Esophagus mucosa (tissue), 1 donor: ENCODE measurements at places on chromosomes 7 and 10.
A peak's percentile ranks its signal among the peaks of the same experiment; 100 is the strongest.

DNA sequence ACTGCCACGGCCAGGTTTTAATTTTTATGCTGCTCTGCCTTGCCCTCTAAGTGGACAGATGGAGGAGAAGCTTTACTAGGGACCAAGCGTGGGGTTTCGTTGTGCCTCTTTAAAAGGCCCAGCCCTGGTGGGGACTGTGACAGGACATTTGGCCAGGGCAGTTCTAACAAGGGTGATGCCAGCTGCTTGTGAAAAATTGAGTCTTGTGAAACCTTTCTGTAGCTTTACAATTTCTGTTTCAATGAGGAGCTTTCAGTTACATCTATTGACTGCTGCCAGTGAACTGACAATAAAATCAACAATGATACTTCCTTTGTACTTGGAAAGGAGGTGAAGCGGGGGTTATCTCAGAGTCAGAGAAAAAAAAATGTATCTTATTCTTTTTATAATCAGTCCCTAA lies 233.1 kb upstream of the CSTF2T start:
- no peak for ATAC-seq

DNA sequence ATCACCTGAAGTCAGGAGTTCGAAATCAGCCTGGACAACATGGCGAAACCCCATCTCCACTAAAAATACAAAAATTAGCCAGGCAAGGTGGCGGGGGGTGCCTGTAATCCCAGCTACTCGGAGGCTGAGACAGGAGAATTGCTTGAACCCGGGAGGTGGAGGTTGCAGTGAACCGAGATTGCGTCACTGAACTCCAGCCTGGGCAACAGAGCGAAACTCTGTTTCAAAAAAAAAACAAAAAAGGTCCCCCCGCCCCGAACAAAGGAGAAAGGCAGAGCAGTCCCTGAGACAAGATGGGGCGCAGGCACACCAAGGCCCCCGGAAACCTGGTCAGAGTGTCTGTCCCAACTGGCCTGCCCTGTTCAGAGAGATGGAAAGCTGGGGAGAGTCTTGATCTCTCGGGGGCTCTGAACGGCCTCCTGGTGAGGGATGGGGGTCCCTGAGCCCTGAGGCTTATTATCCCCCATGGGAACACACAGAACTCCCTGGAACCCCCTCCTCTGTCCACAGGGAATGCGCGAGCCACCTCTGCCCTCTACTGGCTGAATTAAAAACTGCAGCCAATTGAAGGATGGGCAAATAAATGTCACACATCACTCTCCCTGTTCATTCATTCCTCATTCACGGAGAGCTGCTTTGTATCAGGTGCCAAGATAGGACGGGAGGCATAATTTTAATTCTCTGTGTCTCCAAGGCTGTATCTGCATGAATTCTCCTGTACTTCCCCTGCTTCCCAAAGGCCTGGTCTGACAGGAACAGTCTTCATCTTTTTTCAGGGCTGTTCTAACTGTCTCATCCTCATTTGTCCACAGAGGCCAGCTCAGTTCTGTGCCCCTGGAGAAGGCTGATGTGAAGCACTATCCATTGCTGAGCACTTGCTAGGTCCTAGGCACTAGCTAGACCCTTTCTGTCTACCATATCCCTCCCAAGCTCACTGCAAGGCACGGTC lies 28.9 kb downstream of the MAT1A start:
- peak; percentile 40 for ATAC-seq

- ATAC-seq, result no peak
Measured at GRCh38 chr7:158186864-158187693, 400.5 kb downstream of the PTPRN2 start.

- no peak for ATAC-seq
Measured at GRCh38 chr10:5343561-5343960, 21.2 kb upstream of the UCN3 start.

DNA sequence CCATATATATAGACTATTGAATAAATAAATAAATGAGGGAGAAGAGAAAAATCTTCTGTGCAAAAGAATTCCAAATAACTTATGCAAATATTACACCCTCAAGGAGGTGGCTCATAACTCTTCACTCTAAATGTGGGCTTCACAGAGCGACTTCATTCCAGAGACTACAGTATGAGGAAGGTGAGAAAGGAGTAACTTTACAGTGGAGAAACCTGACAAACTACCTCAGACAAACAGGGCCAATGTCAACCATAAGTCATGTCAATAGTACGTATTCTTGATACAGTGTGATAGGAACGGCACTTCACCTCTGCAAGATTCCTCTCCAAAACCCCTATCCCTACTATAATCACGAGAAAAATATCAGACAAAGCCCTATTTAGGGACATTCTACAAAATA lies 158.4 kb upstream of the NAMPT start:
- ATAC-seq, result no peak

DNA sequence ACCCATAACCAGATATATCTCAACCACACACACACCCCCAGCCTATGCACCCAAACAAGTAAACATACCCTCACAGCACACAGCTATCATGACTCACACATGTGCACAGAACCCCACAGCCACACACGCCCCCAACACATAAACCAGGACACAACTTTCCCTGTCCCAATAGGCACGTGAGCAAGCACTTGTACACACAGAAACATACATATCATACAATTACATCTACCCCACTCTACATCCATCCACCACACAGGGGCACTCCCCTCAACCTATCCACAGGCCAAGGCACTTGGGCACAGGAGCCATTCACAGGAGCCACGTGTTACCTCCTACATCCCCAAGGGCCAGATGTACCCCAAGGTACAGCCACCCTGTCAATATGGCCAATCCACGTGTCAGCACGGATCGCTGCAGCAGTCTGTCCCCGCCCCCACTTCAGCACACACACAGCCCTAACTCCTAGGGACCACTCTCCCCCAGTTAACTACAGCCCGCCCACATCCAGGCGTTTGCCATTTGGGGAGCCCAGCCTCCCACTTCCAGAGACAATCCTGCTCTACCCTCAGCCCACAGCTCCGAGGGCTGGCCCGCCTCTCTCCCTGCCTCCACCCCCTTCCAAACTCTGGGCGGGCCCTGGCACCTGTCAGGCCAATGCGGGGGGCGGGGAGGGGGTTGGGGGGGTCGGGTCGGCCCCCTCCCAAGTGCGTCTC lies 163.5 kb downstream of the SH3PXD2A start:
- ATAC-seq, result no peak

DNA sequence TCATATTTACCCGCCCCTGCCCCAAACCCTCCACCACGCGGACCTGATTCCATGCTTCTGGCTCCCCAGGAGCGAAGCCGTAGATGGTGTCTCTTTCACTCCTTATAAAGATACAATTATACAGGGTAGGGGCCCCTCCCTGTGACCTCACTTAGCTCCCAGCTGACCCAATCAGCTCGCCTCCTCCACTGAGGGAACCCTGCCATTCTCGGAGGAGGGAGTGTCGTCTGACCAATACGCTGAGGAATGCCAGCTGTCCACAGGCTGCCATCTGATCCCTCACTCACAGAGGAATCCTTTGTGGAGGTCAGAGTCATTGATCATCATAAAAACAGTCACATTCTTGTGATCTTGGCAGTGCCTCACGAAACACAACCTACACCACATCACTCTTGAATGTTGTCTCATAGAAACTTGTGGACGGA lies 67.5 kb upstream of the INSIG1 start:
- peak; percentile 64 for ATAC-seq

DNA sequence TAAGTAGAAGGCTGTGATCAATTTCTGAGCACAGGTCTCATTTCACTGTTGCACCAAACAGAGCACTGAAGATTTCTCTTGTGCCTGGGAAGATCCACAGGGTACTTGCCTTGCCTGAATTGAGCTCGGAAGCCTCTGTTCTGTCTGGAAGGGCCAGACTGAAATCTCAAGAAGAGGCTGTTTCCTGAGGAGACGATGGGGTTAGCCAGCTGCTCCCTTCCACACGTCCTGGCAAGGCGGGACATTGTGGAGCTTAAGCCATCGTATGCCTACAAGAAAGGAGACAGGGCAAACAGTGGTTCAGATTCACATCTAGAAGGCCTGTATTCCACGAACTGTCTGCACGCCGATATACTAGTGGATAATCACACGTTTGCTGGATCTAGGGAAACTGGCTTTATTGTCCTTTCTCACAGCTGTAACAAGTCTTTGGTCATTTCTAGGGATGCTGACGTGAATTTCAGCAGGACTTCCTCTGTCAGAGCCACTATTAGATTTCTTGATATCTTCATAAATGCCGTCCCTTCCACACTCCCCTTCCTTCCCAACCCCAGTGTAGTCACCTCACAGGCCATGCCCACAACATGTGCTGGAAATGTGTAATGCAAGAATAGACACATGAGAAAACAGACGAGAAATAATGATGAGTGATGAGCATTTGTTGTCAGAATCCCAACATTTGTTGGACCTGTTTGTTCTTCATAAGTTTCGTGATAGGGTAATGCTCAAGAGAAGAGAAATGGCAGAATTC lies 137.2 kb upstream of the RSU1 start:
- no peak for ATAC-seq

GRCh38 chr10:73159038-73159648 lies 8.7 kb downstream of the ECD start:
- no peak for ATAC-seq

DNA sequence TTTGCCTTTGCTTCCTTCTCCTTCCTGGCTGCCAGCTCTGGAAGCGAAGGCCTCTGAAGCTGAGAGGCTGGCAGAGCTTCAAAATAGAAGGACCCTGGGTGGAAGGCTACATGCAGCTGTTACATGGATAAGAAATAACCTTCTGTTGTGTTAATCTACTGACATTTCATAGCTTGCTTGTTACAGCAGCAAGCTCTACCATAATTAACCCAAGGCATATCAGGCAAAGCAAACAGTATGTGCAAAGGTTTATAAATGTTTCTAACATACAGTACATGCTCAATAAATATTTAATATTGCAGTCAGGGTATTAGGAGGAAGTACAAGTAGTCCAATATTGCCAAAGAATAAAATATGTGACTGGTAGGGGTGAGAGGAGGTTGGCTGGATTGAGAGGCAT lies 55.6 kb upstream of the MKLN1 start:
- ATAC-seq, result no peak

GRCh38 chr7:128938544-128939074 lies 882 bp downstream of the IRF5 start:
- ATAC-seq, result peak; percentile 38

- ATAC-seq, result no peak
Measured at GRCh38 chr10:34403512-34403911, 411.6 kb downstream of the PARD3 start.
